Fibroblast of skin of abdomen (primary cell): ENCODE measurements at places on chromosomes 2 and 18.

GRCh38 chr2:76288146-76288545, 577.4 kb upstream of the GCFC2 start:
- DNase-seq, result no peak

DNA sequence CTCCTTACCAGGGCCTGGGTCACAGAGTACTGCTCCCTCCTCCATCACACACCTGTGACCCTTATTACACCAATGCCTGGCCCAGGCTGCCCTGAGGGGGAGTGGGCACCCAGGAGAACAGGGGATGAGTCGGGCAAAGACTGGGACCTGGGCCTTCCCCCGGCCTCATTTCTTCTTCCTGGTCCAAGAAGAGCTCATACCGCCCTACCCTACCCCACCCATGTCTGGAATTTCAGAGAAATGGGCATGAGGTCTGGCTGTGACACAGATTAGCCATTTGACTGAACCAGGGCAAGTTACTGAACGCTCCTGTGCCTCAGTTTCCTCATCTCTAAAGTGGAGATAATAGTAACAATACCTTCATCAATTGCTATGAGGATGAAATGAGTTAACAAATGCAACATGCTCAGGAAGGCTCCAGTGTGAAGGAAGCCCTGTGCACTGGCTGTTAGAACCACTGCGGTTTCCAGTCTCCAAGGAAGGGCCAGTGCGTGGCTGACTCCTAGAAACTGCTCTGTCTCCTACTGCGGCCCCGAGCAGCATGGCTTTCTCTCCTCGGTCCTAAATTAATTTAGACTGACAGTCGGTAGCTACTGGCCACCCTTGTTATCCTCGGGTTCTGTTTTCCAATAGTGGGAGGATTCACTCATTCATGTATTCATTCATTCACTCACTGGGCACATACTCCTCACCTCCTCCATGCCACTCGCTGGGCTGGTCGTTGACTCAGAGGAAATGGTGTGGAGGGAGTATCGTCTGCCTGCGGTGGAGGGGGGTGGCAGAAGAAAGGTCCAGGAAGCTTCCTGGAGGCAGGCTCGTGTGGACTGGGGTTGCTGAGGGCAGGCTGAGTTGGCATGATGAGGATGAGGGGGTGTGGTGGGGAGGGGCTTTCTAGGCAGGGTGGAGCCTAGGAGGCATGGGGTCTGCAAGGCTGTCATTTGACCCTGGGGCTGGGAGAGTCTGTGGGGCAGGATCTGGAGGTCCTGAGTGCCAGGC, 175.6 kb downstream of the GLI2 start:
- DNase-seq, result no peak

GRCh38 chr2:227826563-227826962, 12.9 kb downstream of the CCL20 start:
- no peak for DNase-seq

DNA sequence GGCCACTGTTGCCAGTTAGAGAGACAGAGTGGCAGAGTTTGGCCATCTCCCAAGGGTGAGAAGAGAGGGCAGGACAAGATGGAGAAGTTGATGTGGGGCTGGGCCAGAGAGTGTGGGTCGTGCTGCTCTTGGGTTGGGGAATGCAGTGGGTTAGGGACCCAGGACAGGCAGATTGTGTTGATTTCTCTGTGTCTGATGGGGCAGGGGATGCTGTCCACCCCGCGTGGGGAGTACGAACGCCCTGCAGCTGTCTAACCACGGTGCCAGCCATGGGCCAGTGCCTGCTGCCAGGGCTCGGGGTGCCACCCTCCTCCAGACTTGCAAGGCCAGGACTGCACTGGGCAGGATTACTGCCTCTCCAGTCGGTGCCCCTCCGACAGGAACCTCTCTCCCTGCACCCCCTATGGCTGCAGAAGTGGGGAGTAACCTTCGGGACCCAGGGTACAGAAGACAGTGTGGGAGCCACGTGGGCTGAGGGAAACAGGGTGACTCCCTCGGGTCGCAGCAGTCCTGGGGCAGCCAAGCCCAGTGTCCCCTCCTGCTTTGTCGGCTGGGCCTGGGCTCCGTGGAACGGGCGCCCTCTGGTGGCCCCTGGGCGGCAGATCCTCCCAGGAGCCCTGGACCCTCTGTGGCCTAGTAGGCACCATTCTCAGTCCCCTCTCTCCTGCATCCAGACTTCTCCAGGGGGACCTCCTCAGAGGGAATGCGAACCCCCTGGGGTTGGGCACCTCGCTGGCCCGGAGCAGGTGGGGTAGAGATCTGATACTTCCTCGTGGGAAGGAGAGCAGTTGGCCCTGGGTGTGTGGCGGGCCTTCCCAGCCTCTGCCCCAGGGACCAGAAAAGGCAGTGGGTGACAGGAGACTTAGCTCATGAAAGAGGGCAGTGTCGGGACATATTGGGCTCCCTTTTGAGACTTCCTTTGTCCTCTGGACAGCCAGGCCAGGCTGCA, 2.7 kb downstream of the GPC1 start:
- peak; percentile 45 for DNase-seq

- DNase-seq, result no peak
Measured at GRCh38 chr2:18889565-18890332, 300.4 kb upstream of the NT5C1B start.

- DNase-seq, result no peak
Measured at GRCh38 chr18:12098374-12098773, 4.7 kb downstream of the ANKRD62 start.

DNA sequence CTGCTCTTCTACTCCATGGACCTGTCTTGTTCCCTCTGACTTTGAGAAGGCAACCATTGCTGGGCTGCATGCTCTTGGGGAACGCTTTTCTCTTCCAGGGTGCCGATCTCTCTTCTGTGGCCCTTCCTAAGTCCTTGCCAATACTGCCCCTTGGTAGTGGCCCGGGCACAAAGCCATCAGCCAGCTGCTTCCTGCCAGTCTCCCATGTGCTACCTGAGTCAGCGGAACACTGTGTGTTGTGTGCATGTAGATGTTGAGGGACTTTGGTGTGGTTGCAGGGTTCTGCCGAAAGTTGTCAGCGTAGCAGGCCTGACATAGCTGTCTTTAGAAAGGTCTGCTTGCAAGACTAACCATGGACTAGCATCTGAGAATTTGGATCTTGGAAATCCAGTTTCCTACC, 35.4 kb downstream of the MGAT5 start:
- DNase-seq, result no peak

- DNase-seq, result peak; percentile 90
Measured at GRCh38 chr2:236663287-236664101, 93.9 kb downstream of the ACKR3 start.

DNA sequence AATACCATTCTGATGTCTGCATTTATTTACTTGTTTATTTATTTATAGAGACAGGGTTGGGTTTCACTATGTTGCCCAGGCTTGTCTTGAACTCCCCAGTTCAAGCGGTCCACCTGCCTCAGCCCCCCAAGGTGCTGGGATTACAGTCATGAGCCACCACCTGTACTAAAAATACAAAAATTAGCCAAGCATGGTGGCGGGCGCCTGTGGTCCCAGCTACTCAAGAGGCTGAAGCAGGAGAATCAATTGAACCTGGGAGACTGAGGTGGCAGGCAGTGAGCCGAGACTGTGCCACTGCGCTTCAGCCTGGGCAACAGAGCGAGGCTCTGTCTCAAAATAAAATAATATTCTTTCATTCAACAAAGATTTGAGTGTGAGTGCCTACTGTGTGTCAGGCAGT, 2.0 kb upstream of the ATP8B1 start:
- no peak for DNase-seq

GRCh38 chr18:26017929-26018328, 72.5 kb downstream of the SS18 start:
- DNase-seq, result peak; percentile 13

GRCh38 chr18:44801781-44802180, 121.1 kb downstream of the SETBP1 start:
- no peak for DNase-seq

- no peak for DNase-seq
Measured at GRCh38 chr2:133711201-133711600, 142.9 kb upstream of the NCKAP5 start.
